Mammary epithelial cell (primary cell): ENCODE measurements at places on chromosomes 1 and 21. TPM values are rescaled to one million over a fixed set of nuclear protein-coding genes. Genes with fewer than 3 reads are reported as not detected.

GRCh38 chr1:172298141-172298540, 122.3 kb upstream of the C1orf105 start:
- no peak for DNase-seq

RSPH1 gene
- polyA plus RNA-seq, result 0.35 TPM

GRCh38 chr21:32844653-32845436, 73.3 kb upstream of the PAXBP1 start:
- DNase-seq, result peak; percentile 60

DNA sequence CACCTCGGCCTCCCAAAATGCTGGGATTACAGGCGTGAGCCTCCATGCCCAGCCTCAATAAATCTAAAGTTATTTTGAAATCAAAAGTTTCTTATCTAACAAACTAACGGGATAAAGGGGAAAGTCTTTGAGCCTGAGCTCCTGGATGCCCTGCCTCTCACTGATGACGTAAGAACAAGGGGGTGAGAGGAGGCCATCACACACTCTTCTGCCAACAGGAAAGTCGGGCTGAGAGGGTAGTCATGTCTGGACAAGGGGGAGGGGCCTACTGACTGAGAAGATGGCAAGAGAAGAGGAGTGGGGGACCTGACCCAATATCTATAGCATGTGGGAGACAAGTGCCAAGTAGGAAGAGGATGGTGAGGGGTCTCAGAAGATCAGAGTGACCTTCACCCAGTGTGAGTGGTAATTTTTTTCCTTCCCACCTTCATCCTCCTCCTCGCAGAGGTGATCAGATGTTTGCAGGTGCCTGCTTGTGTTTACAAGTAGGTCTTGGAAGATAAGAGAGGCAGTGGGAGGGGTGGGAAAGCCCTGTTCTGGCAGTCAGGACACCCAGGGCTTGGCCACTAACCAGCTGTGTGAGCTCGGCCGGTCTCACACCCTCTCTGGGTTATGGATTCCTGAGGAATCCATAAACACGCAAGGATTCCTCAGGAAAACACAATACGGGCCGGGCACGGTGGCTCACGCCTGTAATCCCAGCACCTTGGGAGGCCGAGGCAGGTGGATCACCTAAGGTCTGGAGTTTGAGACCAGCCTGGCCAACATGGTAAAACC, 9.6 kb downstream of the UQCRHL start:
- DNase-seq, result no peak

DNA sequence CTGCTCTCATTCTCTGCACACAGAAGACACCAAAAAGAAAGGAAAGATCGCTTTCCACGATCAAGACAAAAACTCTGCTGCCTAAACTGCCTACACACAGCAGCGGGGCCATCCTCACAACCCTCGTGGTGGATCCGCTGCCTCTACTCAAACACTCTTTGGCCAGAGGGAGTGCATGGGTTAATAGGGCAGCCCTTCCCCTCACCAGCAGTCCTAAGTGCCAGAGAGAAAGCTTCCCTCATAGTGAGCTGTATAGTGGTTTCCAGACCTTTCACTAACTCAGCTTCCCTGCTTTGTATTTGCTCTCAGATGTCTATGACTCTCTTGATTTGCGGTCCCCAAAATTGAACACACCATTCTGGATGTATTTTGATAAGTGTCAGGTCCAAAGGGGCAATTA, 30.9 kb downstream of the GPR161 start:
- DNase-seq, result no peak

- no peak for DNase-seq
These were observed 274.9 kb downstream of the LMO4 start for GRCh38 chr1:87603626-87604025.
